Stimulated activated CD4-positive, alpha-beta T cell treated with anti-CD3 and anti-CD28 coated beads, Interleukin-4, amount 100 ng/mL, for 1 hour (primary cell): ENCODE measurements at places on chromosomes 16 and 17.

GRCh38 chr17:79788989-79789942 lies 7.6 kb downstream of the CBX8 start:
- no peak for DNase-seq

DNA sequence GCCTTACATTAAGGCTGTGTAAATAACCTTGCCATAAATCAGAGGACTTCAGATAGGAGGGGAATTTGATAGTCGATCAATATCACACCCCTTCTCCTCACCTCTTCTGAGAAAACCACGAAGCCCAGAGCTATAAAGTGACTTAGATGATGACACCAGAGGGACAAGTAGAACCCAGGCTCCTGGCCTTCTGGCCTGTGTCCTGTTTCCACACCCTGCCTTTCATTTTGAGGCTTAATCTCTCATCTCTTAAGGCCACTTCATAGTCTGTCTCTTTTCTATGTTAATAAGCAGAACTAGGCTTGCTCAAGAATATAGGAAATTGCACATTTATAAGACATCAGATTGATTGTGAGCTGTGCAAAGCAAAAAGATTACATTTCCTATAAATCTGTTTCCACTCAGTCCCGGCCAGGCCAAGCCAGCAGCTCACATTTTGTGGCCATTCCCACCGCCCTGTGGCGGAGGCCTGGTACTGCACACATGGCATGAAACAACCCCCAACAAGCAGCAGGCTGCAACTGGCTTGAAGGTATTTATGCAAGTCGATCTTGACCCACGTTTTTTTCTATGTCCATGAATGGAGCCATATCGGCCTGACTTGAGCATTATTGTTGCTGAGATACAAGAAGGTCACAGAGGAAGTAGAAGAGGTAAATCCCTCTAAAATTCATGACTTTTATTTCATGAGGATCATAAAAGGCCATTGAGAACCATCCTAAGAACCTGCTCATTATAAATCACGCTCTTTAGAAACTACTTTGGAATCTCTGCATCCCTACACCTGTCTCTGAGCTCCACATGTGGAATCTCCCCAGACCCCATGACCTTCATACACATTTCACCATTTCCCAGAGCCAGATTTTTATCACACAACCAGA lies 93.7 kb downstream of the PMP22 start:
- DNase-seq = peak; percentile 15

DNA sequence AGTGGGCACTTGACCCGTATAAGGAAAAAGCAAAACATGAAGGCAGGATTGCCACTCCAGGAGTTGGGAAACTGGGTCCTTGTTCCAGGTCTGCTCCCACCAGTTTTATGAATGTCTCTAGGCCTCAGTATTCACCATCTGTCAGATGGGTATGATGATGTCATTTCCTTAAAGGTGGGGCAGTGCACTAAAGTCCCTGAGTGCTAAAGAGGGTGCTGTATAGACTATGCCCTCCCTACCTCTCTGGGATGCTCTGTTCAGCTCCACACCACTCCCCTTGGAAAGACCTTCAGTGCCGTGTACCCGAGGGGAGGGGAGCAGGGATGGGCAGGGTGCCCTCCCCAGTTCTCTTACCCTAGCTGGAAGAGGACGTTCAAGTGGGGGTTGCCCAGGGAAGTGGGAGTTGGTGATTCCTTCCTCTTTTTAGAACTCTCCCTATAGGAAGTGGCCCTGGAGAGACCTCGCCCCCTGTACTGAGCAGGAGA lies 2.2 kb downstream of the LASP1 start:
- no peak for DNase-seq

DNA sequence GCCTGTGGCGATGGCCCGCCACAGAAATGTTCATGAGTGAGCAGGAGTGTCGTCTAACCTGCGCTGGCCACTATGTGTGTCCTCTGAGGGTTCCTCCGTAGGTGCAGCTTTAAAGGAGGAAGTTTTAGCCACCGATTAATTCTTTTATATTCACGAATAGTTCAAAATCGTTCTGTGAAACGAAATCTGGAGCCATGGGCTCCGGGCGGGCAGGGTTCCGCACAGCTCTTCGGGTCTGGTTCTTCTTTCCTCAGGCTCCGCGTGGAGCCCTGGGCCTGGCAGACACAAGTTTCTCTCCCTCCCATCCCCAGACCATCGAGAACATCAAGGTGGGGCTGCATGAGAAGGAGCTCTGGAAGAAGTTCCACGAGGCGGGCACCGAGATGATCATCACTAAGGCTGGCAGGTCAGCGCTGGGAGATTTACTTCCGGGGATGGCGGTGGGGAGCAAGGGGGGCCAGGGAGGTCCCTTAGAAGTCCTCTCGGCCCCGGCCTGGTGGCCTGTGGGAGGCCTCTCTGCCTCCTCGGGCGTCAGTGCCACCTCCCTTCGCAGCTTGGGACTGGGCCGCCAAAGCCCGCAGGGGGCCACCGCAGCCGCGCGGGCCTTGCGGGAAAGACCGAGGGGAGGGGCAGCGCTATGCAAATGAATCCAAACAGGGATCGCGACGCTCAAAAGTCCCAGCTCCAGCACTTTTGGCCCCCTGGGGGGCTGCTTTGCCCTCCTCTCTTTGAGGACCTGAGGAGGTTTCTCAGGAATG lies 5.2 kb downstream of the TBX4 start:
- DNase-seq = no peak

DNA sequence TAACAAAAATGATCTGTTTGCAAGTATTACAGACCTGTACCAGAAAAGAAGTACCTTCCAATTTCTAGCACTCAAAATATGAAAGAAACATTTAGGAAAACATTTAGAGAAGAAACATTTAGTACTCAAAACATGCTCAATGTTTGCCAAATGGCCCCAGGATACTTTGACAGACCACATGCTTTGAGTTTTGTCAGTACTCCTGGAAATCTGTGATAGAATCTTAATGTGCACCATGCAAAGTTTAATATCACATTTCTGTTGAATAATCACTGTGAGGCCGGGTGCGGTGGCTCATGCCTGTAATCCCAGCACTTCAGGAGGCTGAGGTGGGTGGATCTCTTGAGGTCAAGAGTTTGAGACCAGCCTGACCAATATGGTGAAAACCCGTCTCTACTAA lies 8.5 kb upstream of the ZC3H7A start:
- DNase-seq = no peak

DNA sequence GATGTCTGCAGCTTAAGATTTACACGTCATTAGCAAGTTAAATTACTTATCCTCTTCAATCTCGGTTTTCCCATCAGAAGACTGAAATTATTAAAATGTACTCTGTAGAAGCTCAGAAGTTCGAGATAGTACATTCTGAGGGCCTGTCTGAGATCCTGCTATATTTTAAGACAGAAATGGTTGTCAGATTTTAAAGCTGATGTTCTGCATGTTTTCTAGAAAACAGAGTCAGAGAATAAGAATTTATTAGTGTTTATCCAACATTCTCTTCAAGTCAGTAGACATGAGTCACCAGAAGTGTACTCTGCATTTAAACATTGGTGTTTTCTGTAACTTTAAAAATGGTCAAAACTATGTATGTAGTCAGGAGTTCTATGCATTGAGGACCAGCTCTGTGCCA lies 155.2 kb upstream of the MYOCD start:
- no peak for DNase-seq

DNA sequence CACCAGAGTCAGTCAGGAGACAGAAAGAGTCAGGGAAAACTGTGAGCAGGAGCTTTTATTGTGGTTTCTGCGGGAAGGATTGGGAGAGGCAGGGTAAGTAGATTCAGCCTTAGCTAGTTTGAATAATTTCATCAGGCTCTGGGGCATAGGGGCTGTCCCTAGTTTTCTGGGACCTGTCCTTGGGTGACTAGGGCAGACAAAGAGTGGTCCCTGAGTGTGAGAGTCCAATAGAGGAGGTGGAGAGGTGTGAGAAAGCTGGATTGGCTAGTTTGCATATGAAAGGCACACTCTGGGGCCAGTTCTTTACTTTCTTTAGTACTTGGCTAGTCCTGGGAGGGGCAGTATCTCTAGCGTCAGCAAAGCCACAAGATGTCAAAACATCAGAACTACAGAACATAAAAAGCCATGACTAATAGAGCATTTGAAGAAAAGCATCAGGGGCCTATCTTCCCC lies 255.6 kb downstream of the HS3ST3A1 start:
- DNase-seq = no peak

DNA sequence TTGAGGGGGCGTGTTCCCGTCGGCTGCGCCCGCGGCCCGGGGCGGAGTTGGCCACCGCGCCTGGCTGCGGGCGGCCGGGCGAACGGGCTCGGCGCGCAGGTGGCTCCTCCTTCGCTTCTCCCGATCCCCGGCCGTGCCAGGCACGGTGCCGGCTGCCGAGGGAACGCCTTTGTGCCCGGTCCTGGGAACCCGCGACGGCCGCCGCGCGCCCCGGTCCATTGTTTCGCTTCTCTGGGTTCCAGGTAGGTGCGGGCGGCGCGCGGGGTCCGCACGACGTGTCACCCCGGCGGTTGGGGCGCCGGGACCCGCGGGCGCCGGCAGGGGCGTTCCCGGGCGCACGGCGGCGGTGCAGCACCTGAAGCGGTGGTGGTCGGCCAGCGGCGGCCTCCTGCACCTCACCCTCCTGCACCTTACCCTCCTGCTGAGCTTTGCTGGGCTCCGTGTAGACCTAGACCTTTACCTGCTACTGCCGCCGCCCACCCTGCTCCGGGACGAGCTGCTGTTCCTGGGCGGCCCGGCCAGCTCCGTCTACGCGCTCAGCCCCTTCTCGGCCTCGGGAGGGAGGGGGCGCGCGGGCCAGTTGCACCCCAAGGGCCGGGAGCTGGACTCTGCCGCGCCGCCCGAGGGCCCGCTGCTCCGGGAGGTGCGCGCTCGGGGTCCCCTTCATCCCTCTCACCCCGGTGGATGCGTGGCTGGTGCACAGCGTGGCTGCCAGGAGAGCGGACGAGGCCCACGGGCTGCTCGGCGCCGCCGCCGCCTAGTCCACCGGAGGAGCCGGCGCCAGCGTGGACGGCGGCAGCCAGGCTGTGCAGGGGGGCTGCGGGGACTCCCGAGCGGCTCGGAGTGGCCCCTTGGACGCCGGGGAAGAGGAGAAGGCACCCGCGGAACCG lies 99.9 kb downstream of the EFCAB13 start:
- DNase-seq = peak; percentile 1

GRCh38 chr16:73890186-73891128 lies 406.2 kb upstream of the PSMD7 start:
- no peak for DNase-seq

- peak; percentile 48 for DNase-seq
Measured at GRCh38 chr16:49857423-49858181, 1.7 kb upstream of the ZNF423 start.

DNA sequence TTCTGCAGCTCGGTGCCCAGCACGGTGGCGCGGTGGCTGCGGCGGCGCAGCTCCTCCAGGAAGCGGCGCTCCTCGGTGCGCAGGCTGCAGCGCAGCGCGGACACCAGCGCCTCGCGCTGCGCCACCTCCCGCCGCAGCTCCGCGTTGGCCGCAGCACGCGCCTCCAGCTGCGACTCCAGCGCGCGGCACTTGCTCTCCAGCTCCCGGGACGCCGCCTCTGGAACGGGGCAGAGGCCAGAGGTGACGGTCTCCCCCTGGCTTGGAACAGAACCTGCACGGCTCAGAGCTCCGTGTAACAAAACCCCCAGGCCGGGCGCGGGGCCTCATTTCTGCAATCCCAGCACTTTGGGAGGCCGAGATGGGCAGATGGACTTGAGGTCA lies 13.2 kb upstream of the CLUH start:
- DNase-seq = peak; percentile 56

- no peak for DNase-seq
Measured at GRCh38 chr16:3059723-3060242, 5.7 kb upstream of the IL32 start.

- no peak for DNase-seq
Measured at GRCh38 chr17:33874617-33875060, 380.4 kb upstream of the CCL2 start.

DNA sequence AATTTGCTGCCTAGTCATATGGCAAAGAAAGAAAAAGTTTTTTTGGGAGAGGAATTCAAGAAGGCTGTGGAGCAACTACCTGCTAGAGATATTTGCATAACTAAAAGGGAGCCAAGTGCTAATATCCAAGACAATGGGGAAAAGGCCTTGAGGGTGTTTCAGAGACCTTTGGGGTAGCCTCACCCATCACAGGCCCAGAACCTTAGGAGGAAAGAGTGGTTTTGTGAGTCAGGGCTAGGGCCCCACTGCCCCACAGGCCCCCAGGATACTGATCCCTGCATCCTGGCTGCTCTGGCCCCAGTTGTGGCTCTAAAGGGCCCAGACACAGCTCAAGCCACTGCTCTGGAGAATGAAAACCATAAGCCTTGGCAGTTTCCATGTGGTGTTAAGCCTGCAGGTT lies 41.9 kb upstream of the SDK2 start:
- no peak for DNase-seq

- no peak for DNase-seq
Measured at GRCh38 chr17:44757045-44757917, 1.5 kb upstream of the ADAM11 start.
